ENCODE measurements at places on chromosomes 5 and 9. TPM values are rescaled to one million over a fixed set of nuclear protein-coding genes. Genes with fewer than 3 reads are reported as not detected.

Gene FOXD4L3
- total RNA-seq = 0.29 TPM

Gene SPATA31A3
- not detected for total RNA-seq

- no peak for DNase-seq
These were observed 150.6 kb downstream of the PRR16 start for GRCh38 chr5:120614531-120615180.

- no peak for DNase-seq
These were observed 7.6 kb upstream of the UHRF2 start for GRCh38 chr9:6405371-6405770.

- no peak for DNase-seq
These were observed 118.6 kb downstream of the BASP1 start for GRCh38 chr5:17336054-17336453.

Measured in activated CD8-positive, alpha-beta T cell treated with anti-CD3 and anti-CD28 coated beads, Interleukin-2, amount 10 ng/mL, durations not matched to agents 7 days and 5 days (primary cell).